ENCODE measurements at places on chromosomes 7 and 10.
A peak's percentile ranks its signal among the peaks of the same experiment; 100 is the strongest.

DNA sequence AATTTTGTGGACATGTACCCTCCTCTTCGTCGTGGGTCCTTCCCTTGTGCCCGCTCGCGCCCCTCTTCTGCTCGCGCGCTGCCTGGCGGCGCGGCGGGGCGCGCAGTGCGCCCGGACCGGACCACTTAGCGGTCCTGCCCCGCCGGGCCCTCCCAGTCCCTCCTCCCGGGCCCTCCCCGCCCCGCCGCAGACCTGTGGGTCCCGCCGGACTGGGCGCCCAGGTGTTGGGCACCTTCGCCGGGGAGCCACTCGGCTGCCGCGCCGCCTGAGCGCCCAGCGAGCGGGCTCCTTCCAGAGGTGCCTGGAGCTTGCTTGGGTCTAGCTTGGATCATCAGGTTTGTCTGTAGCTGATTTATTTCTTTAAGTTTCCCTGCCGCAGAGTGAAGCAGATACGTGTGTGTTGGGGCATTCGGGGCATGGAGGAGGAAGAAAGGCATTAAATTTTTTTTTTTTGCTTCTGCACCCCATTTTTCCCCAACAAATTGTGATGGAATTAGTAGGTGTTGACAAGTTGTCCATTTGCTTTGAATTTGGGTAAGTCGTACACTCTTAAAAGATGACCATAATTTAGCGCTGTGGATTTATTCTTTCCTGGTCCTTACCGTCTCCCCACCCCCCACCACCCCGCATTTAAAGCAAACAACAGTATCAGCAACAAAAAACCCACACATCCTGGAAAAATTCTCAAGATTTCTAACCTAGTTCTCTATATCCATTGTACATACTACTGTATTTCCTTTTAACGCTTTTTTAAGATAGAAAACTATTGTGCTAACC, 905 bp downstream of the C1GALT1 start:
- DNase-seq = peak; percentile 66

GRCh38 chr7:64768824-64769223, 25.4 kb upstream of the ZNF138 start:
- no peak for DNase-seq

- peak; percentile 56 for DNase-seq
Measured at GRCh38 chr7:95905167-95905566, 132.8 kb downstream of the DYNC1I1 start.

GRCh38 chr7:155097338-155097737, 27.2 kb downstream of the HTR5A start:
- no peak for DNase-seq

DNA sequence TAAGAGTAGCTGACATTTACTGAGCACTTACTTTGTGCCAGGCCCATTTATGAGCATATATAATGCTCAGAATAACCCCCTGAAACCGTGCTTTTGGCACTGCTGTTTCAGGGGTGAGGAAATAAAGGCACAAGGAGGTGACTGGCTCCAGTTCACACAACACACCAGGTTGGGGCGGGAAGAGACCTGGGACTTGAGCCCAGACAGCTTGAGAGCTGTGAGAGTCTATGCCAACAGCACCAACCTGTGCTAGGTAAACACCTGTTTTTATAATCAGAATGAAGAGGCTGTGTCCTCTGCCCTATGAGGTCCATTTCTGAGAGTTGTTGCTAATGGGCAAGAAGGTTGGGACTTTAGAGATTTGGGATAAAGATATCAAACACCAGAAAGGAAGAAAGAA, 8.8 kb upstream of the AZGP1 start:
- DNase-seq = no peak

- no peak for DNase-seq
Measured at GRCh38 chr10:6068422-6068821, 6.3 kb upstream of the IL2RA start.

All from GM23338 (cell line).